ENCODE measurements at places on chromosomes 7 and 10.

- no peak for DNase-seq
Observed at GRCh38 chr10:113121153-113121552, 171.1 kb downstream of the TCF7L2 start.

DNA sequence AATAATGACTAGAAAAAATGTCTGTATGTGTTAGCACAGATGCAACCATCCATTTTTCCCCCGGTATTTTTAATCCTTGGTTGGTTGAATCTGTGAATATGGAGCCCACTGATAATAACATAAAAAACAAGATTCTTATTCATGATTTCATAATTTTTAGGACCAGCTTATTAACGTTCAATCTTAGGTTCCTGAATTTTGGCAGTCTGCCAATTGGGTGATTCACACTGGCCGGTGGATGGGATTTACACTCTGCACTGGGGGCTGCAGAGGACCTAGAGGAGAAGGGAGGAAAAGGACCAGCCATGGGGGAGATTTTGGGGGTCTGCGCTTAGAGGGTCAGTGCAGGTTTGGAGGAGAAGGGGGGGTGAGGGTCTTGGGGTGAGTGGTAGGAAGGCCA, 327.9 kb downstream of the ACTR3B start:
- no peak for DNase-seq

- no peak for DNase-seq
Observed at GRCh38 chr10:102673236-102673818, 29.0 kb downstream of the TRIM8 start.

GRCh38 chr7:131300572-131301466, 26.9 kb upstream of the MKLN1 start:
- no peak for DNase-seq

DNA sequence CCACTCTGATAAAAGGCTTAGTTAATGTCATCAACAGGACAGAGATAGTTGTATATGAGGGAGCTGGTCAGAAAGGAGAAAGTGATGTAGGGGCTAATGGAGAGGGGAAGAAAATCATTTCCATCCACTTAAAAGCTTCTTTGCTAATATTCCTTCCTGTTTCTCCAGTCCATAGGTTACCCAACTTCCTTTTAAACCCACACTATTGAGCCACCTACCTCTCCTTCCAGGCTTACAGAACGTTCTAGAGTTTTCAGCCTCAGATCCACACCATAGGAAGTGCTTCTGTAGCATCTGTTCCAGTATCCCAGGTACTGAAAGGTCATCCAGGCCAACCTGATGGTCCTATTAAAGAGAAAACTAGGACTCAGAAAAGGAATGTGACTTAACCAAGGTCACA, 28.2 kb downstream of the STRIP2 start:
- no peak for DNase-seq

GRCh38 chr7:120055300-120055699, 217.7 kb upstream of the KCND2 start:
- DNase-seq, result no peak

DNA sequence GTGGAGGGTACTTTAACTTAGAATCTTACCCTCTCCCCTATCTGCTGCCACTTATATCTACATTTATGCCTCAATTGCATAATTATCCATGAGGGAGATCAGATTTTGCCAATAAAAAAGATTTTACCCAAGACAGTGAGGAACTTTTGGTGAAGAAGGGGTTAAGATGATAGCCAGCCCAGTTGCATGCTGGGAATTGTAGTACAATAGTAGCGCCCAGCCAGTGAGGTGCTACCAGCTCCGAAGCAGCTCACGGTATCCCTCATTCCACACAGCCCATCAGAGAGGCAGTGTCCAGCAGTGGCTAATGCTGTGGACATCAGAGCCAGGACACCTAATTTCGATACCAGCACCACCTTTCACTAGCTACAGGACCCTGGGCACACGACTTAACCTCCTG, 5.9 kb upstream of the LGI1 start:
- peak; percentile 16 for DNase-seq

DNA sequence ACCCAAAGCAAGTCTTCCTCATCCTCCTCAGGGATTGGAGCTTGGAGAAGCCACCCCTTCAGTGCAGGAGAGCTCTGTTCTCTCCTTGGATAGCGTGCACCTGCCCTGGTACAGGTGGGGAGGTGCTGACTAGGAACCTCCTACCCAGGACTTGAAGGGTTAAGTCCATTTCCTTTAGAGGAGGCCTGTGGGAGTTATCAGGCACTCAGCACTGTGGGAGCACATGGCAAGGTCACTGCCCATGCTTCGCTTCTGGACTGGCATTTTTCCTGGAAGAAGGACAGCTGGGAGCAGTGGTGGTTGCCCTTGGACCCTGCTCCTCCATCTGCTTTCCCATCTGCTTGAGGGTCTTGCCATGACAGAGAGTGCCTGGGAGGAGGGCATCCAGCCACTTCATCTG, 142.8 kb downstream of the CXCL12 start:
- no peak for DNase-seq

GRCh38 chr7:85748861-85749260, 562.0 kb upstream of the SEMA3D start:
- DNase-seq, result no peak

GRCh38 chr7:41977151-41977651, 259.8 kb downstream of the GLI3 start:
- DNase-seq, result no peak

GRCh38 chr7:118648002-118648401, 423.5 kb downstream of the ANKRD7 start:
- DNase-seq, result no peak

DNA sequence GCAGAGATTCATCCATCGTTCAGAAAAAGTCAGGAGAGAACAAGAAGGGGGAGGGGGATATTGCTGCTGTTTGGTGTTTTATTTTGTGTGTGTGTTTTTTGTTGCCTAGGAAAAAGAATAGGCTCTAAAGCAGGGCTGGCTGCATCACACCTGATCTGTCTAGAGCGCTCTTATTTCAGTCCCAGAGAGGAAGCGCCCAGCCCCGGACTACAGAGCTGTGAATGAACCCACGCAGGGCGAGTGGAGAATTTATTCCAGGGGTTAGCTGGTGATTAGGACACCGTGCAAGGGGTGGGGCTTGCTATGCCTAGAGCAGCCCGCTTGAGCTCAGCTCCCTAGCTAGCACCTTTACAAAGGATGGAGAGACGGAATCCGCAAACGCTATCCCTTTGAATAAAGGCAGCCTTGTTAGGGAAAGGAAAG, 621 bp upstream of the FAM13C start:
- no peak for DNase-seq

GRCh38 chr10:10716972-10717371, 300.7 kb upstream of the CELF2 start:
- DNase-seq, result no peak

- no peak for DNase-seq
Observed at GRCh38 chr10:124049484-124049883, 43.9 kb downstream of the CHST15 start.

- no peak for DNase-seq
Observed at GRCh38 chr10:1123198-1123597, 67.0 kb downstream of the WDR37 start.

GRCh38 chr10:23742368-23742767, 303.5 kb downstream of the OTUD1 start:
- no peak for DNase-seq

GRCh38 chr7:111654343-111654742, 92.1 kb upstream of the IMMP2L start:
- no peak for DNase-seq

DNA sequence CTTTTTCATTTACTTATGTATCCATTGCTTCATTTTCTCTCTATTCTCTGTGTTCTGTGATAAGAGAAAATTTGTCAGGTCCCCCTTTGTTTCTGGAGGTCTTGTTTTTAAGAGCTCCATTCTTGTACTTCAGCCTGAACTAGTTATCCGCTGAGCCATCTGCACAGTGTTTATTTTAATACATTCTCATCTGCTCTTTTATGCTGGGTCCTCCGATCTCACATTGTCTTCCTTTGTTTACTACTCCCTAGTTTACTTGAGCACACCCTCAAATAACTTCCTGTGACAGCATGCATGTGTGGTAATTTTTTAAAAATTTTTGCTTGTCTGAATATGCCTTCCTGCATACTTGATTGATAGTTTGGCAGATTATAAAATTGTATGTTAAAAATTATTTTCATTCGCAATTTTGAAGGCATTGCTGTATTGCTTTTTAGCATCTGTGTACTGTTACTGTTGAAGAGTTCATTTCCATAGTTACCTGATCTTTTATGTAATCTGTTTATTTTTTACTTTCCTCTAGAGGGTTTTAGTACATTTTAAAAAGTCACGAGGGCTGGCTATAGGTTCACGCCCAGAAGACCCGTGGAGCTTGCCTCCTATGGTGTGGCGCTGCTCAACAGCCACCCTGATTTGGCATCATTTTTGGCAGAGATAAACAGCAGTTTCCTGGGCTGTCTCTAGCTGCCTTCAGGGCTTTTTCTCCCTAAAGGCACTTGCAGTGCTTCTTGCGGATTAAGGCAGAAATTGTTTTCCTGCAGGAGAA, 31.9 kb downstream of the RSBN1L start:
- DNase-seq, result no peak

GRCh38 chr7:158695726-158696452, 8.7 kb downstream of the NCAPG2 start:
- DNase-seq, result peak; percentile 41

- peak; percentile 69 for DNase-seq
Observed at GRCh38 chr10:101829561-101830315, 11.5 kb upstream of the OGA start.

Measured in activated naive CD4-positive, alpha-beta T cell treated with anti-CD3 and anti-CD28 coated beads, Interleukin-2, amount 50 U/mL, for 16 hours (primary cell).